Sigmoid colon (tissue), 7 donors: ENCODE measurements at places on chromosomes 12 and 14. TPM values are rescaled to one million over a fixed set of nuclear protein-coding genes. Genes with fewer than 3 reads are reported as not detected.
A peak's percentile ranks its signal among the peaks of the same experiment; 100 is the strongest.

- no peak for DNase-seq
Measured at GRCh38 chr14:24355009-24355408, 13.0 kb upstream of the NFATC4 start.

Gene MOK
- 13.0 TPM for total RNA-seq

GRCh38 chr12:132021965-132022364 is 72.2 kb downstream of the EP400 start:
- DNase-seq = no peak

Gene SLCO1A2
- total RNA-seq = not detected

DNA sequence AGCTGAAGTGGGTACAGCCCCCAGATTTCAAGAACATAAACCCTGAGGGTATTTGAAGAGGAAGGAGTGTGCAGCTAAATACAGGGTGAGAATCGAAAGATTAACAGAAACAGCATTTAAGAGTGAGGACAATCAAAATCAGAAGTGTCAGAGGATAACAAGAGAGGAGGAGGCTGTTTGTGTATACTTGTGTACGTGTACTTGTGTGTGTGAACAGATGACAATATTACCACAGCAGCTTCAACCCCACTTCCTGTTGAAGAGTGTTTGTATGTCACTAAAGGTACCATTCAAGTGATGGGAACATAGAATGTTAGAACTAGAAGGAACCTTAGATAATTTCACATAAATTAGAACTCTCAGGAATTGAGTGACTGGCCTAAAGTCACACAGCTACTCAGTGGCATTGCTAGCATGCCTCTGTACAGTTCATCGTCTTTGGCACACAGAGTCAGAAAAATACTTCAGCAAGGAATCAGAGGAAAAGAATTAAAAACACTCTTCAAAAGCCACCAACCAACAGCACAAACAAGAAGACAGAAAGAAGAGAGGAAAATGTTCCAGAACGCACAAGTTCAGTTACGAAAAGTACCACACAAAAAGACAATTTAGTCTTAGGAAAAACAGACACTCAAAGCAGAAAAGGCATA is 164.3 kb upstream of the BCL2L14 start:
- no peak for DNase-seq

DNA sequence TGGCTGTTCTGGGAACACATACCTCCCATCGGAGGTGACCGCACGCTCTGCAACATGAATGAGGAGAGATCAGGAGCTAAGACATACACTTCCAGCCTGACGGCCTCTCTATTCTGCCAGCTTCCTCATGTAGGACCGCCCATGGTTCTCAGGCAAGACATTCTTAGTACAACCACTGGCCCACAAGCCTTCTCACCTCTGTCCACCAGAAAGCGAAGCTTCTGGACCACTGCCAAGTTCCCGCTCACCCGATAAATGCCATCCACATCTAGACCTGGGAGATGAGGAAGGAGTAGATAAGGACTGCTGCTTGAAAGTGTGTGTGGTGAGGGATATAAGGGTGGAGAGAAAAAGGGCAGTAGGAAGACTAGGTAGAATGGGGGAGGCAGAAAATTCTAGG is 5.2 kb downstream of the ARHGAP9 start:
- no peak for DNase-seq

Gene CCDC197
- not detected for total RNA-seq

GRCh38 chr12:128245905-128246304 is 21.1 kb upstream of the TMEM132C start:
- no peak for DNase-seq

Gene P2RX2
- not detected for total RNA-seq

GRCh38 chr12:118714051-118714460 is 267.3 kb upstream of the SRRM4 start:
- no peak for DNase-seq

DNA sequence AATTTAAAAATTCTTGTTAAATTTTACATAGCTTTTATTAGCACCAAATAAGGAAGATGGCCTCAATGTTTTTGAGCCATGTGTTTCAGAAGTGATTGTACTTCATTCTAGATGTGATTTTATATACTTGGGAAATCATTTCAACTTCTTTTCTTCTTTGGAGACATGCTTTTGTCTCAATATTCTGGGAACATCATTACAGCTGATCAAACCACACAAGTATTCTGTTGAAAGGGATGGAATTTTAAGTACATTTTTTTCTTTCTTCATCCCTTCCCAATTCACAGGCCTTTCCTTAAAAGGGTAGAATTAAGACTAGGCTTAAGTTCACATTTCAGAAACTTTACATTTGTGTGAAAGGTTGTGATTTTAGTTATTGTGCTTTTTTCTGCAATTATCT is 66.4 kb downstream of the PAPOLA start:
- DNase-seq = no peak

DNA sequence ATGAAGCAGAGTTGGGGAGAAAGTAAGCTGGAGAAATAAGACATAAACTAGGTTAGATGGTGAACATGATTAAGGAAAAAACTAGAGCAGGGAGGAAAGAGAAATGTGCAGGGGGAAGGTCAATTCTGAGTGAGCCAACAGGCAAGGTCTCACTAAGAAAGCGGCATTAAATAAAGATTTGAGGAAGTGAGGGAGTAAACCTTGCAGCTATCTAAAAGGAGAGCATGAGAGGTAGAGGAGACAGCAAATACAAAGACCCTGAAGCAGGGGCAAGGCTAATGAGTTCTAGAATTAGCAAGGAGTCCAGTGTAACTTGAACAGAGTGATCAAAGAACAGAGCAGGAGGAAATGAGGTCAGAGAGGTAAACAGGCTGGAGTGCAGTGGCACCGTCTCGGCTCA is 4.4 kb upstream of the SOCS2 start:
- DNase-seq = no peak

GRCh38 chr14:21880918-21881317 is 207.3 kb upstream of the OR4E1 start:
- no peak for DNase-seq

GRCh38 chr12:124788936-124789555 is 74.6 kb downstream of the SCARB1 start:
- DNase-seq = no peak

Gene SMARCC2
- total RNA-seq = 77.8 TPM

Gene CISTR
- total RNA-seq = not detected

DNA sequence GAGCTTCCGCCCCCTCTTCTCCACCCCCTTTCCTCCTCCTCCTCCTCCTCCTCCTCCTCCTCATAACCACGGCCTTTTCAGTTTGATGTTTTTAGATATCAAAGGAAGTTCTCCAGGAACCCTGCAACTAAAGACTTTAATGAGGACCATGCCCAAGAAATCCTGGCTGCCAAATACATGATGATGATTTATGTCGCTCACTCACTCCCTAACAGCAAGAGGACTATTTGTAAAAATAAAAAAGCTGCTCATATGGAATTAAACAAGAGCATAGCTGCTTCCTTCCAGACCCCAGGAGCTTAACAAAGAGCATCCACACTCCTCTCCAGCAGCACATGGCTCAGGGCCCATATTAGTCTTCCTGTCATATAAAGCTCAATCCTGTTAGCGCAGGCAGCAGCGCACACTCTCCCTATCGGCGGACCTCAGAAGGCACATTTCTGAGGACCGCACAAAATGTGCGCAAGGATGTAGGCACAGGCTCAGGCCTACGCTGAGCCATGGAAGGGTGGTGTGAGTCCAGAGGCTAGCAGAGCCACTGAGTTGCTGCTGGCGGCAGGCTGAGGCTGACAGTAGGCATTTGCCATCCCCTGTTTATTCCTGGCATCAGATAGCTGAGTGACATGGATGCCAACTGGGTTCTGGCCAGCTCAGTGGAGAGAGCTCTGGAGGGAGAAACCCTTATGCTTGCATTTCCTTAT is 232.8 kb downstream of the MSRB3 start:
- peak; percentile 72 for DNase-seq

Gene ADCY4
- 36.0 TPM for total RNA-seq

DNA sequence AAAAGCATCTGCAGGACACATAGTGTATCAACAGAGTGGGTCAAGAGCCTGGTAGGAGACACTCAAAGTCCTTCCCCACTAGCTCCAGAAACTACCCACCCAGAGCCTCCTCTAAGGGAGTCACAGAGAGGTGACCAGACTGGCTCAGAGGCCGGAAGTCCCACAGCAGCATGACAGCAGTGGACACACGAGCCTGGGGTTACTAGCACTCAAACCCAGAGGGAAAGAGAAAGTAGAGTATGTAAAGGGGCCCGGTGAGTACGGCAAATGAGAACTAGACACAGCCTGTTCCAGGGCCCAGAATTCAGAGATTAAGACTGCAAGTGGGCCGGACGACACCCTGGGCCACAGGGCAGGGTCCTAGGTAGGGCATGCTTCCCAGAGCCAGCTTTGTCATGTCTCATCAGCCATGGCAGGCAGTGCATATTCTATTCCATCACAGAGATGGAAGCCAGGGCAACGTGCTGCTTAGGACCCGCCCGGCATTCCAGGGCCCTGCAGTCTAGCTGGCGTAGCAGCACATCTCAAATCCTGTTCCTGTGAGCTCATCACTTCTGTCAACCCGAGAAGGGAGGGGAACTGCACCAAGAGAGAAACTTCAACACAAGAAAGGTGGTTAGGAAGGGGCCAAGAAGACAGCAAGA is 4.2 kb downstream of the IFFO1 start:
- DNase-seq = peak; percentile 73

Gene HHIPL1
- total RNA-seq = 10.8 TPM

DNA sequence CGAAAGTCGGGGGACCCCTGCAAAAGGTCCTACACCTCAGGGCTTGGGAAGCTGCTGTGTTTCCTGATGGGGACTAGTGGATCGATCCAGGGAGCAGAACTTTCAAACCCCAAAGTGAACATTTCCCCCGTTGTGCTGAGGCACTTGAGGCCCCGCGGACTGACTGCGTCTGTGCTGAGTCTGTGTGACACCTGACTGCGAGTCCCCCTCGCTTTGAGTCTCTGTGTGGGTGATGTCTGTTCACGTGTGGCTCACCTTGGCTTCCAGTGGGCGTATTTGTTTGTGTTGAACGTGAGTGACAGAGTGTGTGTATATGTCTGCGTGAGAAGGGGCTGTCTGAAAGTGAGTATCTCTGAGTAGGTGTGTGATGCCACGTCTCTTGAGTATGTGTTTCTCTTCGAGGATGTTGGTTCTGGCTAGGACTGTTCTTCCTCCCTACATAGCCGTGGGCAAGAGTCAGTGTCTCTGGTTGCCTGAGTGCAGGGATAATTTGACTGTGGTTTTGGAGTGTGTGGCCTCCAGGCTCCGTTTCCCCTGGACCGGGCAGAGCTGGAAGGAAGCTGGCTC is 1.3 kb downstream of the TEAD4 start:
- DNase-seq = no peak

- no peak for DNase-seq
Measured at GRCh38 chr12:3698218-3698974, 54.5 kb downstream of the CRACR2A start.

DNA sequence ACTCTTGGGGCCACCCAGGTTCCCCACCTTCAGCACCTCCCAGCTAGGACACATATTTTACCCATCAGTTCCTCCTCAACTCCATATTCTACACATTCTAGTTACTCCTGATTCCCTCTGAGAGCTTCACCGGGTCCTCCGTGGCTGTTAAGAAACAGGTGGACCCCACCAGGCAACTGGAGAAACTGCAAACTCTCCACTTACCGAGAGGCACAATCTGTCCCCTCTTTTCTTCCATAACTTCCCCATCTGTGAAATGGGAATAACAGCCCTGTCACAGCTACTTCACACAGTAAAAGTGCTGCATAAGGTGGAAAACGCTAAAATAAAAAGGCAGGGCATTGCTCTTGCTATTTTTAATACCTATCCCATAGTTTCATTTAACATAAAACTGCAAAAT is 1.5 kb downstream of the SLC7A8 start:
- DNase-seq = no peak

Gene ASIC1
- total RNA-seq = 5.7 TPM

- peak; percentile 24 for DNase-seq
Measured at GRCh38 chr14:94125659-94126418, 3.6 kb downstream of the IFI27L2 start.

Gene SIX4
- 1.5 TPM for total RNA-seq

DNA sequence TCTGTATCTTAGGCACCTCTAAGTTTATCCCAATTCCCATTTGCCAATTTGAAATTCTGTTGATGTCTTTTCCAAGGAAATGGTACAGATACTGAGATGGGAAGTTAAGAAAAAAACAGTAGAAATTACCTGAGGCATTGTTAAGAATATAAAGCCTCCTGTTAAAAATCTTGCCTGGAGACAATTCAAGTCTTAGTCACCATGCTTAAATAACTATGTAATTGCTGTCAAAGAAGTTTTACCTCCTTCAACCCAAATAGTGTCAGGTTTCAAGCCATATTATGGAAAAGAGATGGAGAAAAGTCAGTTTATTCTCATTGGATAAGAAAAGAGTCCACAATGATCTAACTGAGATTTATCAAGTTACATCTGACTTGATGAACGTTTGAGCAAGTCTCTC is 974.7 kb downstream of the GALC start:
- DNase-seq = no peak

GRCh38 chr12:104698871-104699270 is 242.1 kb downstream of the CHST11 start:
- peak; percentile 5 for DNase-seq

Gene TAS2R9
- total RNA-seq = not detected

- peak; percentile 76 for DNase-seq
Measured at GRCh38 chr12:68451261-68452077, 119.3 kb upstream of the MDM1 start.

Gene PTPN6
- total RNA-seq = 13.6 TPM

DNA sequence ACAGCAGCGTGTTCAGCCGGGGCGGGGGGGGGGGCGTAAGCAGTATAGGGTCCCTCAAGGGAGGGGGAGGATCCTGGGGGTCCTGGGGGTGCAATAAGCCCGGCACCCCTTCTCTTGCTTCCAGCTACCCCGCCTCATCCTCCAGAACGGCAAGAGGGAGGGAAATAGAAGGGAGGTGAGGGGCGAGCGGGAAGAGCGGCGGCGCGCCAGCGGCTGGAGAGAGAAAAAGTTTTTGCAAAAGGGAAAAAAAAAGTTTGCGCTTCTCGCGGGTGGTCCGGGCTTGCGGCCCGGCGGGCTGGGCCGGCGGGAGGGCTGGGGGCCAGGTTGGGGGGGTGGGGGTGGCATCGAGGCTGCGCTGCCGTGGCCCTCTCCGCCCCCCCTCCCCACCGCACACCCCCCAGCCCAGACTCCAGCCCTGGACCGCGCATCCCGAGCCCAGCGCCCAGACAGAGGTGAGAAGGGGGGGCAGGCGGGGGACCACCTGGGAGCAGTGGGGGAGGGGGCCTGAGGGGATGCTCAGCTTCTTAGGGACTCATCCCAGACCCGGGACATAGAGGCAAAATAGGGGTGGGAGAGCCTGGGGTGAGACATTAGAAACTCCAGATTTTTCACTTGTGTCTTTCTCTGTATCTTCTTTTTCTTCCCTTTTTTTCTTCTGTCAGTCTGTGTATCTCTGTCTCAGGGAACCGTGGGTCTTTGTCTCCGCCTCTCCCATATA is at the start of gene GLI1:
Gene GLI1 (plus strand): TSS at position 36 of the 718 bp plus-strand sequence. CDS start 3,907 bp downstream, outside the sequence.
- no peak for DNase-seq

GRCh38 chr14:76836029-76836630 is 9.9 kb downstream of the LRRC74A start:
- peak; percentile 71 for DNase-seq

Gene NPFF
- not detected for total RNA-seq

DNA sequence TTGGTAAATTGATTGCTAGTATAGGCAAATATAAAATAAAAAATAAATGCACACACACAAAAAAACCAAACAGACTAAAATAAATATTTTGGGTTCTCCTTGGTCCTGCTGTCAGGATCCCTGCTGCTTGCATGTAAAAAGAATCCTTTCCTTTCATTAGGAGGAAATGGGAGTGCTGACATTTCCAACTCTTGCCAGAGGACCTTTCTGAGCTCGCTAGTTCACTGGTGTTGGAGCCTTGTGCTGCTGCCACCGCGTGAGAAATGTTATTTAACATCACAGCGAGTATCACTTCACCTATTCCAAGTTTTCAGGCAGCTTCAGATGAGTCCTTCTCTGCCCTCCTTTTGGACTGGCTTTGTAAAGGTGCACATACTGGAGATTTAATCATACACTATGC is 358.9 kb downstream of the NPAS3 start:
- no peak for DNase-seq
